ENCODE measurements at places on chromosomes 2 and 18.

- DNase-seq = no peak
These were observed 5.2 kb downstream of the MRPL35 start for GRCh38 chr2:86204458-86204857.

DNA sequence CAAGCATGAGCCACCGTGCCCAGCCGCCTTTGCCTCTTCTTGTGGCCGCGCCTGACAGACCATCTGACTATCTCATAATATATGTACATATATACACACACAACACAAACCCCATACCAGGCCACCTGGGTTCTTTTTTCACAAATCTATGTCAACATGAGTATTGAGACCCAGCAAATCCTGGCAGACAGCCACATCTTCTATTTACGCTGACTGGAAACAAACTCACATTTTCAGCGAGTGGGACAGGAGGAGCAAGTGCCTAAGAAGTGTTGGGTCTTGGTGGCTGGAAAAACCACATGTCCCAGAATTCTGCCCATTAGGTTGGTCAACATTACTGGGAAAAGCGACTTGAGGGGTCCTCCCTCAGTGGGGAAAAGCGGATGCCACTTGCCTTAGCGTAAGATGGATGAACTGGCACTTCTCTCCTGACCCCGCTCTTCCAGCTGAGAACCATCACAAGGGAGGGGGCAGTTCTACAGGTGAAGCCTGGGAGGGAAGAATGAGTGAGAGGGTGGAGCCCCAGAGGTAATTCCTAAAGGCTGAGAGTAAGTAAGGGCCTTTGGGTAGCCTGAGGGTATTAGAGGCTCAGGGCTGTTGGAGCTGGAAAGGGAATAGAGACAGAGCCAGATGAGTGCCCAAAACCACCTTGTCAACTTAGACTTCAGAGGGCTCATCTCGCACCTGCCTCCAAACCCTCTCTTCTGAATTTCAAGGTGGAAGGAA, 1.9 kb downstream of the SCYGR3 start:
- DNase-seq = no peak

GRCh38 chr2:27379836-27380625, 503 bp downstream of the ZNF513 start:
- DNase-seq = no peak

- DNase-seq = no peak
These were observed 125.3 kb downstream of the PIK3C3 start for GRCh38 chr18:42080340-42080739.

- DNase-seq = no peak
These were observed 7.6 kb downstream of the RTTN start for GRCh38 chr18:70197844-70198243.
